ENCODE measurements at places on chromosomes 5 and 9.

DNA sequence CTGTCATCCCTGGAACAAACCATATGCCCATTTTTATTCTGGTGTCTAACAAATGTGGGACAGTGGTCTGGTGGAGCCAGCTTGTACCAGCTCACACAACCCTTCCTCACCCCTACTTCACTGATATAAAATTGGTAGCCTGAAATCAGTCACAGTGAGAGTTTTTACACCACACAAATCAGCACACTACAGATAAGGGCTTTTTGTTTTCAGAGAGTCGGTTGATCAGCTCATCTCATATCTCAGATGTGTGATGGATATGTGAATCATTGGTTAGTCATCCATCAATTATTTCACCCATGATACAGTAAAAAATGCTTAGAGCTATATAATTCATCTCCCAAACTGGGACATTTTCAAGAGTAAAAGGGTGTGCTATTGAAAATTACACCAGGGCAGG, 529.2 kb downstream of the EBF1 start:
- DNase-seq = no peak

DNA sequence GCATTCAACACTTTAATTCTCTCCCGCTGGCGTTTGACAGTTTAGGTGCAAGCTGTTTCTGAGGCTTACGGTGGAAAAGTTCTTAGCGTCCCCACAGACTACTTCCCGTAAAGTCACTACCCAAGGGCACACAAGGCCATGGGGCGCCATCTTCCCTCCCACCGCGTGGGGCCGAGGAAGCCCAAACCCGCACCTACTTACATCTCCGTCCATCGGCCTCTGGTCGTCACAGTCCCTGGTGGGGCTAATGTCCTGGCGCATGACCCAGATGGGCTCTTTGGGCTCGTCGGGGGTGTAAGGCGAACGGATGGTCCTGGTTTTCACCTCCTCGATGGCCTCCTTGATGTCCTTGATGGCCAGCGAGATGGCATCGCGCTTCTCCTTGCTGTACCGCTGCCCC, 156.4 kb downstream of the APBA1 start:
- DNase-seq = no peak

- no peak for DNase-seq
Measured at GRCh38 chr5:150644514-150644913, 4.1 kb downstream of the SYNPO start.

- peak; percentile 87 for DNase-seq
Measured at GRCh38 chr5:14472986-14473567, 108.5 kb upstream of the OTULINL start.

DNA sequence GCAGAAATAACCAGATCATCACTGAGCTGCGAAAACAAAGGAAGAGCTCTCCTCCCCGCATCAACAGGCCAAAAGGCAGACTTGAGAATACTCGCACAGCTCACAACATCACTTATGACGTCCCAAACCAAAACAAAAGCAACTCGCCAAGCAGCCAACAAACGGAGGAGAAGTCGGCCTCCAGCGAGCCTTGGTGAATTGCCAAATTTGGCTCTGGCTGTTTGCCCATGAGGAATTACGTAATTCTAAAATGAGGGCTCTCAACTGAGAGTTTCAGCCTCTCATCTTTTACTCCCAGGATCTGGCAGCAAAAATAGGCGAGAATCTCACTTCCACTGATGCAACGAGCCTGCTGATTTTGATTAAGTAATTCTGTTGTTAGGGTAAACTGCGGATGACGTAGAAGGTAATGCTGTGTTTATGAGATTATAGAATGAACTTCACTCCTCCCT, 51.7 kb upstream of the SEMA6A start:
- DNase-seq = no peak

- no peak for DNase-seq
Measured at GRCh38 chr5:151808451-151809169, 36.9 kb downstream of the G3BP1 start.

DNA sequence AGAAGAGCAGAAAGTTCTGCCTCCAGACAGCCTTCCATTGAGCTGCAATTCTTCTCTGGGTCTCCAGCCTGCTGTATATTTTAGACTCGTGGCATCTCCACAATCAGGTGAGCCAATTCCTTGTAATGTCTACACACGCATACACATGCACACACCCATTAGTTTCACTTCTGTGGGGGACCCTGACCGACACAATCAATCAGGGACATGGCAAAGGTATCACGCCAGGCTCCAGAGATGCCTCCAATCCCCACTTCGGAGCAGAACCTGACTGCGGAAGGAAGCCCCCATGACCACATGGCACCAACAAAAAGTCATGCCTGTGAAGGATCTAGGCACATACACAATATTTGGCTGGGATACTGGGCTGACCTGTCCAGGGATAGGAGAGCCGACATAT, 21.4 kb downstream of the SEMA4D start:
- DNase-seq = no peak

- no peak for DNase-seq
Measured at GRCh38 chr9:10059044-10059443, 553.8 kb downstream of the PTPRD start.

GRCh38 chr5:125528881-125529280, 782.4 kb upstream of the ZNF608 start:
- peak; percentile 65 for DNase-seq

- DNase-seq = no peak
Measured at GRCh38 chr5:78568212-78568611, 80.4 kb downstream of the LHFPL2 start.

GRCh38 chr5:457195-457961, 14.4 kb downstream of the EXOC3 start:
- DNase-seq = no peak

DNA sequence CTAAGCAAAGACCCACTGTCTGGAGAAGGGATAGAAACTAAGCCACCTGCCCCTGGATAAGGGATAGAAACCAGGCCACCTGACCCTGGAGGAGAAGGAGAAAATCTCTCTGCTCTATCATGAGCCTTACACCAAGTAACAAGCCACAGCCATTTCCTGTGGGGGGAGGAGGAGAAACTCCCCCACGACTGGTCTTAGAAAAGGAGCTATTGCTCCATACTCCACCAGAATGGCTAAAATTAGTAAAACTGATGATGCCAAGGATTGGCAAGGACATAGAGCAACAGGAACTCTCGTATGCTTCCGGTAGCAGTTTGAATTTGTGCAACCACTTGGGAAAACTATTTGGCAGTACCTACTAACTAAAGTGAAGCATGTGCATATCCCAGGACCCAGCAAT, 70.8 kb downstream of the ACTL7B start:
- no peak for DNase-seq

DNA sequence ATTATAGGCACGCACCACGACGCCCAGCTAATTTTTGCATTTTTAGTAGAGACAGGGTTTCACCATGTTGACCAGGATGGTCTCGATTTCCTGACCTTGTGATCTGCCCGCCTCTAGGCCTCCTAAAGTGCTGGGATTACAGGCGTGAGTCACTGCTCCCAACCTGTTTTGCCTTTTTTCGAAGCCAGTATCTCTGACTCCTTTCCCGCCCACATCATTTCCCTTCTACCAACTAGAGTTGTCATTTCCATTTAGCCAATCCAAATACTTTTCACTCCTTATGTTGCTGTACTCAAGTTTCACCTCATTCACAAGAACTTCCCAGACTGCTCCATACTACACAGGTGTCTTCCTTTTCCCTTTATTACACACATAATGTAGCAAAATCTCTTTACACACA, 502.6 kb upstream of the CDH6 start:
- DNase-seq = no peak

DNA sequence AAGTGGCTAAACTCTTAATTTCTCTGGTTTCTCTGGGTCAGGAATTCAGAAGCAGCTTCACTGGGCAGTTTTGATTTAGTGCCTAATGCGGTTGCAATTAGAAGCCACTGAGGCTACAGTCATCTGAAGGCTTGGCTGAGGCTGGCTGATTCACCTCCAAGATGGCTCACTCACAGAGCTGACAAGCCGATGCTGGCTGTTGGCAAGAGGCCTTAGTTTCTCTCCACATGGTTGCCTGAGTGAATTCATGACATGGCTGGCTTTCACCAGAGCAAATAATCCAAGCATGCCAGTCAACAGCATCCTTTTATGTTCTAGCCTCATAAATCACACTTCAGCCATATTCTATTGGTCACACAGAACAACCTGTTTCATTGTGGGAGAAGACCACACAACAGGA, 2.8 kb upstream of the CDK7 start:
- DNase-seq = no peak

- DNase-seq = no peak
Measured at GRCh38 chr5:93186076-93186682, 394.8 kb downstream of the NR2F1-AS1 start.

- no peak for DNase-seq
Measured at GRCh38 chr9:89993678-89994630, 389.1 kb downstream of the GADD45G start.

DNA sequence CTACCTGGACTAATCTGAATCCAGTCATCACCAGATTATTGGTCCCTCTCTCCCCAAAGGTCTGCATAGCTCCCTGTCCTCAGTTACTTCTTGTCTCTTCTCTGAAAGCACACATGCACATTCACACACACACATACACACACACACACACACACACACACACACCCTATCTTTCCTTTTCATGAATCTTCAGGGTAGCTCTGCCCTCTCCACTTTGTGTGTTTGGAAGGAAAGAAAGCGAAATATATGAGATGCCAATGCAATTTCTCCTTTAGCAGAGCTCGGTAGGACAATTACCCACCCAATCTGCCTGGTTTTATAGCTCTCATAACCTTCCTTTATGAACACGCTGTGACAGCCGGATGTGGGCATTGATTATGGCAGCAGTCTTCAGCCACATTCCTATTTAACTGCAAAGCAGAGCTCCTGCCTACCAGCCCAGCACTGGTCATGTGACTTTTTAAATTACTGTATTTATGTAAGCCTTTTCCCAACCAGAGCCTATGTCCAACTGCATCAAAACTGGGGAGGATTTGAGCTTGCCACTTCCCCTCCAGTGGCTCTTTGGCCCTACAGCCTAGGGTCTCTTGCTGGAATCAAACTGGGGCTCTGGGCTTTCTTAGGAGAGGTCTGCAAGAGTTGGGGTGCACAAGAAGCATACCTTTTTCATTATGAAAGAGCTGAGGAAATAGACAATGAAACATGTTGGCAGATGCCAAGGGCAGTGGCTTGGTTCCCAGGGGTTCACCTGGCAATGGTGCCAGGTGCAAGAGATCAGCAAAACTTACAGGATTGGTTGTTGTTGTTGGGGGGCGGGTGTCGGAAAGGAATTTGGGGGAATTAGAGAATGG, 20.8 kb upstream of the MATR3 start:
- DNase-seq = peak; percentile 66

DNA sequence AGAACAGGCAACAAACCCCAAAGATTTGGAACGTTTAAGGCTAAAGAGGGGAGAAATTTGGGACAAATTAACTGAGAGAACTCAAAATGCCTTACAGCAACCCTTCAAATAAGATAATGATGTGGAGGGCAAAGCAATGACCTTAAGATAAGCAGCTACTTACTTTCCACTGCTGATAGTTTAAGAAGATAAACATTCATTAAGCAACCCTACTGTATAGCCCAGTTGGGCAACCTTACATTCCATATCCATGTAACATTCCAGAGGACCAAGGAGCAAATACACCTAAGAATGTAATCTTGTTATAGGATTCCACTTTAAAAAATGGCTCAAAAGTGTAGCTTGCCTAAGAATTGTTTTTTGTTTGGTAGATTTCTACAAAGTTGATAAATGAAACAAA, 14.8 kb downstream of the ETF1 start:
- no peak for DNase-seq

DNA sequence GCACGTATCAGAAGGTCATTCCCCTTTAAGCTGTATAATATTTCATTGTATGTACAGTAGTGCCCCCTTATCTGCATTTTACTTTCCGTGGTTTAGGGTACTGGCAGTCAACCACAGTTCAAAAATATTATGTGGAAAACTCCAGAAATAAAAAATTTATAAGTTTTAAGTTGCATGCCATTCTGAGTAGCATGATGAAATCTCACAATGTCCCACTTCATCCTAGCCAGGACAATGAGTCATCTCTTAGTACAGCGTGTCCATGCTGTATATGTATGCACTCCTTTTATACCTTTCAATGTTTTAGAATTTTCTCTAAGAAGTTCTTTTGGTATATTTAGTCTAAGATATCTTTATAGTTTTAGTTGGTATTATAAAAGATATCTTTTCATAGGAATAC, 115.0 kb upstream of the HAND1 start:
- no peak for DNase-seq

GRCh38 chr5:146553446-146553845, 37.5 kb upstream of the GPR151 start:
- no peak for DNase-seq

GRCh38 chr5:148209151-148209770, 6.4 kb downstream of the SPINK6 start:
- no peak for DNase-seq

DNA sequence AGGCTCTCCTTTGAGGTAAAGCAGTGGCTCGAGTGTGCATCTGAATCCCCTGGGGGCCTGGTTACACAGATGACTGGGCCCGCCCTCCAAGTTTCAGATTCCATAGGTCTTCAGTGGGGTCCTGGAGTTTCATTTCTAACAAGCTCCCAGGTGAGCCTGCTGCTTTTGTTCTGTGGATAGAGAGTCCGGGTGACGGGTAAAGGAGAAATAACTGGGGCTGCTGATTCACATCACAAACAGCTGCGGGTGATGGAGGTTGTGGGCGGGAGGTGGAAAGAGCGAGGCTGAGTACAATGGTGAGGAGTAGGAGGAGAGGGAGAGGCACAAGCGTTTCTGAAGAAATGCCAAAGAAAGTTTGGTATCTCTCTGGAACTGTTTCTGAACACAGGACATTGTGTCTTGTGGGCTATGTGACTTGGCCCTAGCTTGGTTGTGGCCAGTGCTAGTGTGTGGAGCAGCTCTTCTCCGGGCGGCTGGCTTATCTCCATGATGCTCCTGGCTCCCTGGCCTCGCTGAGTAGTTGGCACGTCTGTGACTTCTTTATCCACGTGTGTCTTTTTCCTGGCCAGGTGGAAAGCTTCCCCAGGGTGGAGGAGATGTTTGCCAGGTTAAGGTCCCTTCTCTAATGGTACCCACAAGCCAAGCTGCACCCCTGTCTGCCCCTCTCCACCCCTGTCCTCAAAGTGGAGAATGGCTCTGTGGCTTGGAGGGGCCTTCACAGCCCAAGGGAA, 61.7 kb downstream of the HSPA4 start:
- DNase-seq = no peak

- DNase-seq = no peak
Measured at GRCh38 chr5:28807195-28807729, 1768.9 kb upstream of the CDH9 start.

DNA sequence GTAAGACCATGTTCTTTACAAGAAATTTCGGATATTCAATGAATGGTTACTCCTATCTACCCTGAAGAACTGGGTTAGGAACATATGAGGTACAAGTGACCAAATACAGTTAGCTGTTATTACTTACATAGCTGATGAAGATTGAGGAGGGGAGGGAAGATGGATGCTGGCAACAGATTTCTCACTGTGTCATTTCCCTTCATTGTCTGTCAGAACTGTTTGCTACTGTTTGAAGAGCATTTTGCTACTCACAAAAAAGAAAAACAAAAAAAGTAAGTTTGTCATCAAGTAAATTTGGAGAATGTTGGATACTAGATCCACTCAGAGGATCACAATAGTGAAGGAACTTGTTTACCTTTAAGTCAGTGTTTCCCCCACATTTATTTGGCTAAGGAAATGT, 53.7 kb downstream of the ENC1 start:
- DNase-seq = no peak
